ENCODE measurements at places on chromosomes 2 and 18.

GRCh38 chr2:168896783-168897182 lies 4.3 kb upstream of the G6PC2 start:
- no peak for DNase-seq

DNA sequence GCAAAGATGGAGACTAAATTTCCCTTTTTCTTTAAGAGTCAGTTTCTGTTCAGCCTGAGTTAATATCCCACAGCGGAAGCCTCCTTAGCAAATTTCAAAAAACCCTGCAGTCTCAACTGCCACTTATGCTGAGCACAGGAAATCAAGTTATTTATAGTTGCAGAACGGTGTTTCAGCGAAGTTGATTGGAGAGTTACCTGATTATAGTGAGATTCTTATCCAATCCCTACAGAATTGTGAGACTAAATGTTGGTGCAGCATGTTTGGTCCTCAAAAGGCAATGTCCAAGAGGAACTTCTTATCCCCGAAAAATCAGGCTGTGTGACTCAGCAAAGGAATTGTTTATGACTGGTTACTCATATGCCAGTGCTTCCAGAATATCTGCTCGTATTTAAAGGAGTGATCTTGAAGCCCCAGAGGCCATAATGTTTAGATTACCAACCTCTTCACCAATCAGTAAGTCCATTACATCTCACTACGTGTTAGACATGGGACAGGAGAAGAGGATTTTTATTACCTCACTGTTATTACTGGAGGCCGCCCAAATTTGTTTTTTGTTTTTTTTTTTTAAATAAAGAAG lies 67.9 kb downstream of the LRRFIP1 start:
- peak; percentile 73 for DNase-seq

DNA sequence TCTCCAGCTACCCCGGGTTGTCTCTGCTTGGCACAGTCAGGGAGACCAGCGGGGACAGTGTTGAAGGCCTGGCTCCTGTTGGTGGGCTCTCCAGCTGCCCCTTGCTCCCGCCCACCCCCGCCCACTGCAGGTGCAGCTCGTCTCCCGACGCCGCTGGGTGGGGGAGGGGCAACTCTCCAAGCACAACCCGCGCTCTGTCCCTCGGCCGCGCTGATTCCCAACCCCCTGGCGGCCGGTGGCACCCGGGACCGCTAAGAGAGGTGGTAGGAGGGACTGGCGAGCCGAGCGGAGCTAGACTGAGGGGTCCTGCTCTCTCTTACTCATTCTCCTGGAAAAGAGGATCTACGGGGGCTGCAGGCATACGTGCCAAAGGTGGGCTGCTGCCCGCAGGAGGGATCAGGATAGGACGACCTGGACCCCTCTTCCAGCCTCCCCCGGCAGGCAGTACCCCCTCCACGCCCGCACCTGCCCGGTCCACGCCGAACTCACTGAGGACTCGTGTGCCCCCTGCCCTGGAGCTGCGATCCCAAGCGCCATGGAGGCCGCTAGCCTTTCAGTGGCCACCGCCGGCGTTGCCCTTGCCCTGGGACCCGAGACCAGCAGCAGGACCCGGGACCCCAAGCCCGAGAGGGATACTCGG lies 44.5 kb downstream of the DDX18 start:
- DNase-seq: no peak

DNA sequence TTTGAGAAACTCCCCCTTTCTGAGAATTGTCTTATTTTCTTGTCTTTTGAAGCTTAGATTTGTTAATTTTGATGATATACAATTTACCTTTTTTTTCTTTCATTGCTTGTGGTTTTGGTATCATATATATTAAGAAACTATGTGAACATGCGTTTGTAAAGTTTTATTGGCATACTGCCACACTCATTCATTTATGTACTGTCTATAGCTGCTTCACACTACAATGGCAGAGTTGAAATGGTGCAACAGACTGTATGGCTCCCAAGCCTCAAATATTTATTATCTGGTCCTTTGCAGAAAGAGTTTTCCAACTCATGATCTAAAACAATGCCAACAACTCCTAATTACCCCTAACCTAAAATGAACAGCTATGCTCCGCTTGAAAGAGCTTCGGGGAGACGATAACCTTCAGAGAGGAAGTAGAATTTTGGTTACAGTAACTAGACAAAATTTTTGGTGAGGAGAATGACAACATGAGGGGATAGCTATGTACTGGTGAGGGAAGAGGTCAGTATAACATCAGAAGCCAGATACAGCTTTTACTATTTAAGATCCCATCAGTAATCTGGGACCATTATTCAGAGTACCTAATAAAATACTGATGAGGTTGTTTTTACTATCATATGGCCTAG lies 16.1 kb downstream of the PPP3R1 start:
- no peak for DNase-seq

DNA sequence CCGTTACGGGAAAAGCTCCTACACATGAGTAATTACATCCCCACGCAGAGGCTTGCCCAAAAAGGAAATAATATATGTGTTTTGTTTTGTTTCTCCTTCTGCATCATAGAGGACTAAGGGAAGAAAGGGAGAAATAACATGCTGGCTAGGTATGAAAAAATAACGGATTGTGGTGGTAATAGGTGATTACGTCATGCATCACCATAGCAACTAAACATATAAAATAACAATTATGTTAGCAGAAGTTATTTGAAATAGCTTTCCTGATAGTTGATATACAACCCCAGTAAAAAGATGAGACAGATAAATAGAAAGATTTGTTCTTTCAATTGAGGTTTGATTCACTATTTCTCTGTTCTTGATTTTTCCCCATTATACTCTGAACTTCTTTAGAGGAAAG lies 518.0 kb downstream of the ZNF516 start:
- peak; percentile 17 for DNase-seq

All from GM04504 (cell line).